Muscle of leg (tissue), 16 donors: ENCODE measurements at places on chromosomes 11 and 22. TPM values are rescaled to one million over a fixed set of nuclear protein-coding genes. Genes with fewer than 3 reads are reported as not detected.

DNA sequence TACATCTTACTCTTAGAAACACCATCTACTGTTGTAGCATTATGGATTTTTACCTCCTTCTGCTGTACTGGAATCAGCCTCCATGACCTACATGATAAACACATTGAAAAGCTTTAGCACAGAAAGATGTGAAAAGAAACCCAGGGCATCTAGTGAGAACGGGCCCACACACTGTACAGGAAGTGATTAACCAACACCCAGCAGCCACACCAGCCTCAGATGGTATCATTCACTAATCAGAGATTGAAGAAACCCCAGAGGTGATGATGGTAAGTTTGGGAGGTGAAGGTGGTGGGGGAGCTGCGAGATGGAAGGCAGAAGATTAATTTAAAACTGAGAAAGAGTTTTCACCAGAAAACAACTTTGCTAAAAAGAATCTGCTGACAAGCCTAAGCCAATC is 46.1 kb downstream of the RASSF10 start:
- H3K4me1 ChIP-seq = no peaks in the 10 kb centered on the region
- no peaks in the 10 kb centered on the region for H3K36me3 ChIP-seq
- H3K27me3 ChIP-seq = peaks cover 5% of the 10 kb centered on the region

DNA sequence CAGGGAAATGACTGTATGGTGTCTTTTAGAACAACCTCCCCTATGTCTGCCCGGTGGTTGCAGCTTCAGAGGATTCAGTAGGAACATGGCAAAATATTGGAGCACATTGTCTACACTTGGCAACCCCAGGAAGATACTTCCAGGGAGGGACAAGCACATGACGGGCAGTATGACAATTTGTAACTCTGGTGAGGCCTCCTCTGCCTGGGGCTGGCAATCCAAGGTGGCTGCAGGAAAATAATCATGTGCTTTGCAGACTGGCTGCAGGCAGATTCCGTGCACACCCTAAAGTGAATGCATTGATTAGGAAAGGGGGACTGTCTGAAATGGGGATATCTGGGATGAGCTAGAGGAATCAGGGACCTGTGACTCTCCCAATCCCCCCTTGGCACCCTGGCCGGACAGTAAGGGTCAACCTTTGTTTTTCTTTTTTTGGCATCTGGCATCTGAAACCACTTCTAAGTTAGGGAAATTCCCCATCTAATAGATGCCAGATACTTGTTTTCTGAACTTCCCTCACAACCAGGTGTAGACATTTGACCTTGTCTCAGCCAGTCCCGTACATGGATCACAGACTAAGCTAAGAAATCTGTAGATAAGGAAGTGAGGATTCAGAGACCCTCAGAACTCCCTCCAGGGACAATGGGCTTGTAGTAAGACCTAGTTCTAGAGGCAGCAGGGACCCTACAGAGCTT is 10.5 kb upstream of the PHOX2A start:
- H3K4me3 ChIP-seq = no peak overlapping the region
- peaks cover 31% of the 10 kb centered on the region for H3K27me3 ChIP-seq
- no peak overlapping the region for H3K27ac ChIP-seq
- no peaks in the 10 kb centered on the region for H3K36me3 ChIP-seq
- no peak for DNase-seq

- H3K27me3 ChIP-seq = no peaks in the 10 kb centered on the region
- no peaks in the 10 kb centered on the region for H3K36me3 ChIP-seq
- no peak overlapping the region for H3K27ac ChIP-seq
- peaks cover 26% of the 10 kb centered on the region for H3K4me1 ChIP-seq
These were observed 30.6 kb upstream of the TSKU start for GRCh38 chr11:76752321-76753143.

C11orf86 gene
- polyA plus RNA-seq = not detected

GRCh38 chr11:2313051-2313951 is 11.5 kb downstream of the TSPAN32 start:
- DNase-seq = no peak
- no peaks in the 10 kb centered on the region for H3K36me3 ChIP-seq
- no peak overlapping the region for H3K4me3 ChIP-seq

GRCh38 chr11:1569251-1569780 is 2.8 kb downstream of the DUSP8 start:
- no peak for DNase-seq
- no peak overlapping the region for H3K27ac ChIP-seq
- peaks cover 65% of the 10 kb centered on the region for H3K4me1 ChIP-seq

DNA sequence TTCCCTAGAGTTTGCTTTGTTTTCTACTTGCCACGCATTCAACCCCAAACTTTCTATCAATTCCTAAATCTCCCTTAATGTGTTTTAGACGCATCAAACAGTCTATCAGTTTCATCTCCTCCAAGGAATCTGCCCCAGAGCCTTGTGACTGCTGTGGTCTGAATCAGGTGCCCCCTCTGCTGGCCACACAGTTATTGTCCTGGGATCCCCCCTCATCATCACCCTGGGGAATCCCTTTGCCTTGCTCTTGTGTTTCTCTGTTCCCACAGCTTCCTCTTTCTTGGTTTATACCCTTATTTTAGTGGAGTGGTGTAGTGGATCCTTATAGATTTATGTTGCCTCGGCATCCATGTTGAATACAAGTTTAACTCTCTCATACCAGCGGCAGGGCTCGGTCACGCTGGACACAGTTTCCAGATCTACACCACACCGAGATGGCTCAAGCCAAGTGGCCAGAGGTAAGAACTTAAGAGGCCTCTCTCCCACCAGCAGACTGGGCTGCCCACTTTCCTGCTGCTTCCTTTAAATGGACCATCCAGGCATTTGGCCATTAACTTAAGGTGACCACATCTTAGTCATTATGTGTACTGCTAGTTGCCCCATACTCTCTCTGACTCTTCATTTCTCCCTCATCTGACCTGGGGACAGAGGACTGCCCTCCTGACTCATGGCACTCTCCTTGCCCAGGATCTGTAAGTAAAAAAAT is 8.2 kb downstream of the UPB1 start:
- H3K36me3 ChIP-seq = no peaks in the 10 kb centered on the region
- H3K4me1 ChIP-seq = peaks cover 13% of the 10 kb centered on the region
- peak; percentile 61 for DNase-seq
- H3K27ac ChIP-seq = no peak overlapping the region
- peaks cover 5% of the 10 kb centered on the region for H3K27me3 ChIP-seq
- no peak overlapping the region for H3K4me3 ChIP-seq
